ENCODE measurements at places on chromosomes 13 and 19.
A peak's percentile ranks its signal among the peaks of the same experiment; 100 is the strongest.

DNA sequence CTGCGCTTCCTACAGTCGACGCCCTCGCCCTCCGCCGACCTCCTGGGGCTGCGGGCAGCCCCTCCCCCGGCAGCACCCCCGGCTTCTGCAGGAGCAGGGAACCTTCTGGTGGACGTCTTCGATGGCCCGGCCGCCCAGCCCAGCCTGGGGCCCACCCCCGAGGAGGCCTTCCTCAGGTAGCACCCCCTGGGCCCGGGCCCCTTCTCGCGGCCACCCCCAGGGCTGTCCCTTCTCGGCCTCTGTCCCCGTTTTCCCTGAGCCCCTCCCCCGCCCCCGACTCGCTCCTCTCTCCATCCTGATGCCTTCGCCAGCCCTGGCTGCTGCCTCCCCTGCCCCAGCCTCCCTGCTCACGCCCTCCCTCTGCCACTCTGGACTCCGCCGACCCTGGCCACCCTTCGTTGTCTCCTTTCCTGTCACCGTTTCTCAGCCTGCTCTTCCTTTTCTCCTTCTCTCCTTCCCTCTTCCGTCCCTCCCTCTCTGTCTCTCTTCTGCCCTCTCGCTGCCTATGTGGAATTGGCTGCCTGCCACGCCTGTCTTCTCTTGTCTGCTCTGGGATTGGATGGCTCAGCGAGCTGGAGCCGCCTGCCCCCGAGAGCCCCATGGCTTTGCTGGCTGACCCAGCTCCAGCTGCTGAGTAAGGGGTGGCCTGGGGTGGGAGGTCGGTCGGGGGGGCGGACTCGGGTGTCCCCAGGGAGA is 11.0 kb downstream of the FUZ start:
- DNase-seq, result peak; percentile 84

GRCh38 chr13:112626124-112626523 is 38.2 kb upstream of the TUBGCP3 start:
- no peak for DNase-seq

DNA sequence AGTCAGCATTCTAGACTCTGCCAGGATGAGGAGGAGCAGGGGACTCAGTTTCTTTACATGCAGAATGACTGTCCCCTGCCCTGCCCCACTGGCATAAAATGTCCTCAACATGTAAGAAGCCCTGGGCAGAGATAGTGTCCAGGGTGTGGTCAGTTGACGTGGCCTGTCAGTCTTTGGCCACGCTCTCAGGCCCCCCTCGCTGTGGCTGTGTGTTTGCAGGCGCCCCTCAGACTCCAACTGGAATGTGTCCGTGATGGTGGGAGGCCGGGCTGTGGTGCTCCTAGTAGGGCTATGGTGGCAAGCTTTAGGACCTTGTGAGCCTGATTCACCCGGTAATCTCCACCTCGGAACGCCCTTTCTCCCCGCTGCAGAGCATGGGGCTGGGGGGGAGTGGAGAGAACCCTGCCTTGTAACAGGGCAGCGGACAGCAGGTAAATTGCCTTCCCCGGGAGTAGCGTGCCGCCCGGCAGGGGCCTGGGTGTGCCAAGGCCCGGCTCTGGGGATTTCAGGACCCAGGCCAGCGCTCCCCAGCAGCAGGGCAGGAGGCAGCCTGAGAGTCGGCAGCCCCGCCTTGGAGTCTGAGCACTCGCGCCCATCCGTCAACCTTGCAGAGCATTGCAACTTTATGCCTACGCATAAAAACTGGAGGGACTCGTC is 62.3 kb downstream of the CHST8 start:
- peak; percentile 48 for DNase-seq

DNA sequence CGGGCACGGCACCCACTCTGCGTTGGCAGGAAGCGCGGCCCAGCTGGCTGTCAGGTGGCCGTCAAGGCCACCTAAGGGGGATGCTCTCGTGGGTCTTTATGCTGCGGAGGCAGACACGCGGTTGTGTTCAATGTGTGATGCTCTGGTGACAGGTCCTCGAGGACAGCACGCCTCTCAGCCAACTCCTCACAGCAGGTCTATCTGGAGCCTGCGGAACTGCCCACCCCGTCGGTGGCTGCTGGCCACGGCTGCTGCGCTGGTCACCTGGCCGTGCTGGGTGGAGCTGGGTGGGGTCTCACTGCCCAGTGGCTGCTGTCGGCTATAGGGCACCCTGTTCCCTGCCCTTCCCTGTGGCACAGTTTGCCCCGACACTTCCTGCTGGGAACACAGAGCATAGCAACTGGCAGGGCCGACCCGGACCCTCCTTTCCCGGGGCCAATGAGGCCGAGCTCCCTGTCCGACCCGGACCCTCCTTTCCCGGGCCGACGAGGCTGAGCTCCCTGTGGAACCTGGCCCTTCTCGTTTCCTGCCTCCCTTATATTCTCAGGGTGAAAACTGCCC is 14.3 kb upstream of the F7 start:
- no peak for DNase-seq

- no peak for DNase-seq
Measured at GRCh38 chr13:23593148-23593547, 22.9 kb downstream of the TNFRSF19 start.

GRCh38 chr13:57063007-57063406 is 77.7 kb upstream of the PRR20A start:
- DNase-seq, result no peak

GRCh38 chr13:34816908-34817665 is 125.0 kb upstream of the NBEA start:
- peak; percentile 5 for DNase-seq

GRCh38 chr13:95955255-95955654 is 97.9 kb downstream of the UGGT2 start:
- no peak for DNase-seq

GRCh38 chr13:65710514-65710913 is 1519.6 kb downstream of the PCDH9 start:
- no peak for DNase-seq

GRCh38 chr13:64877176-64877575 is 2353.0 kb downstream of the PCDH9 start:
- DNase-seq, result no peak

DNA sequence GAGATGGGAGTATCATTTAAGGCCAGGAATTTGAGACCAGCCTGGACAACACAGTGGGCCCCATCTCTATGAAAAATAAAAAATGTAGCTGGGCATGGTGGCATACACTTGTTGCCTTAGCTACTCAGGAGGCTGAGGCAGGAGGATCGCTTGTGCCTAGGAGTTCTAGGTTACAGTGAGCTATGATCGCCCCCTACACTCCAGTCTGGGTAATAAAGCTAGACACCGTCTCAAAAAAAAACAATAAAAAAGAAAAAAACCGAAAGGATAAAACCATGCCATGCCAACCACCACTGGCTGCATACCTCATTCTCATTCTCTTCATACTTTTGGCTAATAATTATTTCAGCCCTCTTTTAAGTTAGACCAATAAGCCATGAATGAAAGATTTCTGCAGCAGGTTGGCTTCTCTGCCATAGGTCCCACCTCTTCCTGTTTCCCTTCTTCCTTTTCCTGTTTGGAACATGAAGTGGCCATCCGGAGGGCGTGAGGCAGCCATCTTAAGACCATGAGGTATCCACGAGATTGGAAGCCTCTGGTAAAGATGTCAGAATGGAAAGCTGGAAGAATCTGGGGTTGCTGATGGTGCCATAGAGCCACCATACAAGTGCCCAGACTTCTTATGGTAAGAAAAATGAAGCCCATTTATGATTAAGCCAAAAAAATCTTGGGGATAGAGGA is 171.3 kb downstream of the CACNA1A start:
- DNase-seq, result no peak

- DNase-seq, result no peak
Measured at GRCh38 chr19:35087393-35087792, 28.2 kb upstream of the FXYD3 start.

- no peak for DNase-seq
Measured at GRCh38 chr13:74730556-74731331, 596.5 kb upstream of the KLF12 start.

DNA sequence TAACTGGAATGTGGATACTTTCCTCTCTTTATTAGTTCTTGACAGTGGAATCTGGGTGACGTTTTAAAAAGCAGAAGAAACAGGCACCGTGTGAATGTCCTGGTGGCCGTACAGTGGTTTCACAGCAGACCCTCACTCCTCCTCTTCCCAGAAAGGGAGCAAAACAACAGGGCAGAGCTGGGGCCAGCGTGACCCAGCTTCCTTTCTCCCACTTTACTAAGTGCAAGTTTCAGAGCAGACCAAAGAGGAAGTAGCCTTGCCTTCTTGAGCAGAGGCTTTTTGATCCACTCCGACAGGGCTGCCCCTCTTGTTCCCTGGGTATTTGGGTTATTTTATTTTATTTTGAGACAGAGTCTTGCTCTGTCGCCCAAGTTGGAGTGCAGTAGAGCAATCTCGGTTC is 19.6 kb upstream of the C19orf33 start:
- DNase-seq, result no peak

DNA sequence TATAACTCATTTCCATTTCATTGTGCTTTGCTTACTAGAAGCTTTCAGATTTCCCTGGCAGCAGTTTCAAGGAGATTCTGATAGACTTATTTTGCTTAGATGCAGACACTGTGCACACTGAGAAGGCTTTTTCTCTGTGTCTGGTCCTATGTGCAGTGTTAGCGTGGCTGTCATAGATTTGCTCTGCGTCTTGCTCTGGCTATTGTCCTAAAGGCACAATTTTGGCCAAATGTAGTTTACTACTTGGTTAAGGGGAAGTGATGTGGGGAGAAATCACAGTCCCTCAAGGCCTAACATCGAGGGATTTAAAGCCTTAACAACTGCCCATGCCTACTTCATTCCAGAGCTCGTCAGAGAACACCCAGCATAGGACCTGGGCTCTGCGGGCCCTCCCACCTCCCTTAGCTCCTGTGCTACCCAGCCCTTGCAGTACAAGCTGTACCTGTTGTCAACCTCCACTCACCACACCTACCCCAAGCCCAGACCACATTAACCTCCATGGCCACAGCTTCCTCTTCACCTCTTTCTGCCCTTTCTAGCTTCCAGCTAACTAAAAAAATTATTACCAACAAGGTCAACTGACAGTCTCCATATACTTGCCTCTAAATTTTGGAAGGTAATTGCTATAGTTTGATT is 38.9 kb upstream of the KATNAL1 start:
- no peak for DNase-seq

DNA sequence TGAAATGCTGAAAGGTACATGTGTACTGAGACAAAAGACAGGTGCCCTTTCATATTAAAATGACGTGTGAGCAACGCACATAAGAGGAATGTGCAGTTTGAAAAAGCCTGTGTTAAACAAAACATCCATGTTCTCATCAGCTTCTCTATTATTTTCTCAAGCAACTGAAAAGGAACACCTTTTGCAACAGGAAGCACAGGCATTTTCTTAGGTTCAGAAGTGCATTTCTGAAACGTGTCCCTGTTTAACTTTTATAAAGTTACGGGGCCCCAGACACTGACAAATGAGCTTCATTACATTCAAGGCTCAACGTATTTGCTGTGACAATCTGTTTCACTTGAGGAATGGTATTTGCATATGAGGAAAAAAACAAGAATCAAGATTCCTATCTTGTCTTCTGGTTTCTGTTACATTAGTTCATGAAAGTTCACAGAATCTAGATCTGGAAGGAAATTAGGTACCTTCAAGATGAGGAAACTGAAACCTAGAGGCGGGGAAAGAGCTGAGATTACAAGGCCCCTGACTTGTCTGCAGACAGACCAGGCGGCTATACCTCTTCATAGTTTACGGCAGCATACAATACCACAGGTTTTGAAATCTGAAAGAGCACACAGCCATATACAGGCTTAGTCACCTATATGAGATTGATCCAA is 431.7 kb downstream of the KLF12 start:
- no peak for DNase-seq

DNA sequence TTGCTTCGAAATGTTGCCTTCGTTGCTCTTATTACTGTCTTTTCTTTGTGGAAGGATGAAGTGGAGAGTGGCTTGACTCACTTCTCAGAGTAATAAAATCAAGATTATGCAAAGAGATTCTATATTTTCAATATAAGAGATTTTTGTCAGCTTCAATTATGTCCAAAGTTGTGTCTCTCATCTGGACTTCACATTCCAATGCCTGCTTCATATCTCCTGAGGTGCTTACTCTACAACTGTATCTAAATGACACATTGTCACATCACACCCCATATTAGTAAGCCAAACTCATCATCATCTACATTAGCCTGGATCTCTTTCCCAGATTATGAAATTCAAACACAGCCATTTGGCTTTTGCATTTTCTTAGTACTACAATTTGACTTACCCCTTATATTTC is 409.4 kb downstream of the DACH1 start:
- DNase-seq, result no peak

DNA sequence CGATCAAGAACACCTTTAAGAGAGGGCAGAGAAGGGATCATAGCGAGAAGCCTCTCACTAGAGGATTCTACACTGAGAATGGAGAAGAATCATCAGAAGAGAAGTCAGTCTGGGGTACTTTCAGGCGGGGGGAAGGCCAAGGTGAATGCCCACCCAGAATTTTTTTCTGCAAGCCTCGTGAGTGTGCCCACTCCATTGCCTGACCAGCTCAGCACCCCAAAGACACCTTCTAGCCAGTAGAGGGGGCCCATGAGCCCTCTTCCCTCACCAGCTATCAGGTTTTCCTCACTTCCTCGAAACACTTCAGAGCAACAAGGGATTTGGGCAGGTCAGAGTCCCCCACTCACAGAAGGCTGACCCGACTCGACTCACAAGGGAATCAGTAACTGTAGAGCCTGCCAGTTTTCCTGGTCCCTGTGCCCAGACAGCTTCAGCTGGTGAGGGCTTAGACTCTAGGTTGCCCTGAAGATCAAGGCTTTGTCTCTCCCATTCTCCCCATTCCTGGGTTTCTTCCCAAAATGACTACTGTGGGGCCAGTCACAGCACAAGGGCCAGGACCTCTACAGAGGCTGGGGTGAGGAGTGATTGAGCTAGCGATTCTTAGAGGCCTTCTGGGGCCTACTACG is 18.4 kb downstream of the NLRP13 start:
- no peak for DNase-seq

GRCh38 chr19:8242211-8242821 is 33.1 kb downstream of the CERS4 start:
- no peak for DNase-seq

DNA sequence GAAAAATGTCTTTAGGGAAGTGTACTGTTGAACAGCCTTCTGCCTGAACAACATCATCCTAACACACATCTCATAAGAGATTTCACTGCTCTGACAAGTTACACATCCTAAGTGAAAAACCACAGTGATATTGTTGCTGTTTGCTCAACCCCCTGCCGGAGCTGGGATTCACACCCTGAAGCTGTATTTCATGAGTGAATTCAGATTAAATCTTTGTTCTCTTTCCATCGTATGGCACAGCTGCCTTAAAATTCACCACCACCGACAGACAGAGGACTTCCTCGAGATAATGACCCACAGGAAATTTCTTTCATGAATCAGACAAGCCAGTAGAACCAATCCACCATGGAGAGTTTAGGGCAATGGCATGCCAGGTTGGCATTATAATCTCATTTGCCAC is 280.8 kb downstream of the DCT start:
- no peak for DNase-seq

GRCh38 chr13:49914947-49915346 is 21.2 kb downstream of the SPRYD7 start:
- DNase-seq, result no peak

- DNase-seq, result peak; percentile 27
Measured at GRCh38 chr19:49533551-49534488, 6.0 kb downstream of the RCN3 start.

GRCh38 chr19:6707011-6707657 is 13.3 kb downstream of the C3 start:
- no peak for DNase-seq

- no peak for DNase-seq
Measured at GRCh38 chr19:29640231-29640630, 25.0 kb upstream of the PLEKHF1 start.

Measured in kidney glomerular epithelial cell (primary cell).